Right atrium auricular region (tissue), 2 donors: ENCODE measurements at places on chromosomes 12 and 14.

DNA sequence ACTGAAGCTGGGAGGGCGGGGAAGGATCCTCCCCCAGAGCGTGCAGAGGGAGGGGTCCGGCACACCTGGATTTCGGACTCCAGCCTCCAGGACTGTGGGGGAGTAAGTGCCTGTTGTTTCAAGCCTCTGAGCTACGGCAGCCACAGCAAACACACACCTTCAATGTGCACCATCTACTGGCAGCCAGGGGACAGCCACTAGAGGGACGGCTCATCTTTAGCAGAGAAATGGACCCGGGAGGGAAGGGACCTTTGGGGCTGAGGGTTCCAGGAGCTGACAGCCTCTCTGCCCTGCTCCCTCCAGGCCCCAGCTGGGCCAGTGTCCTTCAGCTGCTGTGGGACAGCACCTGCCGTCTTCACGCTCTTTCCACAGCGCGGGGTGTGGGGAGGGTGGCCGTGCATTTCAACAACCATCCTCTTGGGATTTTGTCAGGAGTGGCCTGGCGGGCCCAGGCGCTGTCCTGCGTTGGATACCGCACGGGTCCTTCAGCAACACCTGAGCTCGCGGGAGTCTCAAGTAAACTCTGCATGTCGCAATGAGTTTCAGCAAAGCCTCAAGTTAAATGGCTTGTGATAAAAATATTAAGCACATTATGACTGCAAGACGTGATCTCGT lies 209.2 kb upstream of the C14orf180 start:
- no peak for DNase-seq

- no peak for DNase-seq
These were observed 171.9 kb downstream of the RGS6 start for GRCh38 chr14:72104011-72104613.

GRCh38 chr14:24734917-24735500 lies 101.0 kb upstream of the GZMB start:
- DNase-seq: no peak

GRCh38 chr12:29053567-29053966 lies 95.5 kb upstream of the FAR2 start:
- DNase-seq: no peak

DNA sequence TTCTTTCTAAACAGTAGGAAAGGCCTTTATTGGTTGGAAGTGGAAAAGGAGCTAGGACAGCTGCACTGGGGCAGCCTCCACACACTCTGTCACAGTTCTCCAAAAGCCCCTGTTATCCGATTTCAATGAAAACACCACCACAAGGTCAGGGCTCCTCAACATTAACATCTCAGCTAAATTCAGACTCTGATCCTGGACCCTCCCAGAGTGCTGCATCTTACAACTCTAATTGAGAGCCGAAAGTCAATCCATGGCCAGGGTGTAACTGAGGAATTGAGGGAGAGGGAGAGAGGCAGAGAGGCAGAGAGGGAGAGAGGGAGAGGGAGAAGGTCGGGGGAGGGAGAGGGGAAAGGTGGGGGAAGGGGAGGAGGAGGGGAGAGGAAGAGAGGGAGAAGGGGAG lies 32.1 kb downstream of the DICER1 start:
- no peak for DNase-seq

- DNase-seq: peak; percentile 38
These were observed 324.4 kb upstream of the RTL1 start for GRCh38 chr14:101227611-101228594.

- DNase-seq: no peak
These were observed 33.1 kb downstream of the FZD10 start for GRCh38 chr12:130195369-130195768.

DNA sequence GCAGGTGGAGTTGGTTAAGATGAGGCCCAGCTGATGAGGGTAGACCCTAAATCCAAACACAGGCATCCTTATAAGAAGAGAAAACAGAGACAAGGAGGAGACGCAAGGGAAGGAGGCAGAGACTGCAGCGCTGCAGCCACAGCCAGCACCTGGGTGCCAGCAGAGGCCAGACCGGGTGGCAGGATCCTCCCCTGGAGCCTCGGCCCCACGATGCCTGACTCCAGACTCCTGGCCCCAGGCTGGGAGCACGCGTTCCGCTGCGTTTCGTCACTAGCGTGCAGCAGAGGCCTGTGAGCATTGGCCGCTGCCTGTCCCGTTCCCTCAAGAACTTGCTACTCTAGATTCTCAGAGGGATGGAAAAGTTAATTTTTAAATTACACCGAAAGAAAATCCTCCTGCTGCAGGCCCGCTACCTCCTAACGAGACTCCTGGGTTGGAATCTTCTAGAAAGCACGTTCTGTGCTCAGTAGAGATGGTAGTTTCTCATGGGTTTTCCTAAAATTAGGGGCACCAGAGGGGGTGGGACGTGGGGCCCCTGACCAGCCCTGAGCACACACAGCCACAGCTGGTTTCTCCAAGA lies 57.7 kb upstream of the FBRSL1 start:
- no peak for DNase-seq

DNA sequence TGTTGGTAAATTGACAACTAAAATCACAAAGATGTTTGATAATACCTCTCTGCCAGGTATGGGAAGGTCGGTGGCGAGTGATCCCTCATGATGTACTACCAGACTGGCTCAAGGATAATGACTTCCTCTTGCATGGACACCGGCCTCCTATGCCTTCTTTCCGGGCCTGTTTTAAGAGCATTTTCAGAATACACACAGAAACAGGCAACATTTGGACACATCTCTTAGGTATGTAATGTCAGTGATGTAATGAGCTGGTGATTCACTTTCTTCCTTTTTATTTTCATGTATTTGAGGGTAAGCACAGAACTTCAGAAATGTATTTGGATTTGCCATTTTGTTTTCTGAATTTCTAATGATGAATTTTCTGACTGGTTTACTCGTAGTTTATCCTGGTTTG lies 42.6 kb upstream of the LRTM2 start:
- no peak for DNase-seq

DNA sequence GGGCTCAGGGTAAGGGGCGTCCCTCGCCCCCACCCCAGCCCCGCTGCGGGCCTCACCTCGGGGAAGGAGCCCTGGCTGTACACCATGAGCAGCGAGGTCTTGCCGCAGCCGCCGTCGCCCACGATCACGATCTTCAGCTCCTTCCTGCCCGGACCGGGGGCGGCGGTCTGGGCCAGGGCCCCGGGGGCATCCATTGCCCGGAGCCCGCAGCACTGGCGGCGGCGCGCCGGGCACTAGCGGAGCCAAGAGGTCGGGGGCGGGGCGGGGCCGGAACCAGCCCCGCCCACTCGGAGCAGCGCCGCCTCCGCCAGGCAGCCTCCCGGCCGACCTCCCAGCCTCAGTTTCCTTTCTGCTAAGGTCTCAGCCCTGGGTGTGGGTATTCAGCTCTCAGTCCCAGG lies at the start of gene RHOF:
Gene RHOF, minus strand, starts transcription at position 249 of the 398 bp plus-strand sequence. Its CDS starts 55 bp downstream, at position 194.
- DNase-seq: no peak

- DNase-seq: no peak
These were observed 52.7 kb downstream of the FOXN3 start for GRCh38 chr14:89364316-89364715.

DNA sequence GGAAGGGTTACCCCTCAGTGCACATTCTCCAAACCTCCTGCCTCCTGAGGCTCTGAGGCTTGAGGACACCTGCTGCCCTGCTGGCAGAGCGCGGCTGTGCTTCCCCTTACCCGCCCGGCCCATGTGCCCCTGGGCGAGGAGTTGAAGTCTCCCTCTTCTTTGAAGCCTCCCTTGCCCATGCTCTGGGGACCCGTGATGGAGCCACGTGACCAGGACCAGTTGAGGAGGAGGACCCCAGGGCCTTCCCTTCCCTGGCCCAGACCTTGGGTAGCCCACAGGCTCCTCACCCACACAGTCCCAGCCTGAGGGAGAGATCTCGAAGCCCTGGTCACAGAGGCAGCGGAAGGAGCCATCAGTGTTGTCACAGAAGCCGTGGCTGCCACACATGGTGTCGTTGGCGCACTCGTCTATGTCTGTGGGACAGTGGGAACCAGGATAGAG lies 12.9 kb downstream of the ISCA2 start:
- no peak for DNase-seq

DNA sequence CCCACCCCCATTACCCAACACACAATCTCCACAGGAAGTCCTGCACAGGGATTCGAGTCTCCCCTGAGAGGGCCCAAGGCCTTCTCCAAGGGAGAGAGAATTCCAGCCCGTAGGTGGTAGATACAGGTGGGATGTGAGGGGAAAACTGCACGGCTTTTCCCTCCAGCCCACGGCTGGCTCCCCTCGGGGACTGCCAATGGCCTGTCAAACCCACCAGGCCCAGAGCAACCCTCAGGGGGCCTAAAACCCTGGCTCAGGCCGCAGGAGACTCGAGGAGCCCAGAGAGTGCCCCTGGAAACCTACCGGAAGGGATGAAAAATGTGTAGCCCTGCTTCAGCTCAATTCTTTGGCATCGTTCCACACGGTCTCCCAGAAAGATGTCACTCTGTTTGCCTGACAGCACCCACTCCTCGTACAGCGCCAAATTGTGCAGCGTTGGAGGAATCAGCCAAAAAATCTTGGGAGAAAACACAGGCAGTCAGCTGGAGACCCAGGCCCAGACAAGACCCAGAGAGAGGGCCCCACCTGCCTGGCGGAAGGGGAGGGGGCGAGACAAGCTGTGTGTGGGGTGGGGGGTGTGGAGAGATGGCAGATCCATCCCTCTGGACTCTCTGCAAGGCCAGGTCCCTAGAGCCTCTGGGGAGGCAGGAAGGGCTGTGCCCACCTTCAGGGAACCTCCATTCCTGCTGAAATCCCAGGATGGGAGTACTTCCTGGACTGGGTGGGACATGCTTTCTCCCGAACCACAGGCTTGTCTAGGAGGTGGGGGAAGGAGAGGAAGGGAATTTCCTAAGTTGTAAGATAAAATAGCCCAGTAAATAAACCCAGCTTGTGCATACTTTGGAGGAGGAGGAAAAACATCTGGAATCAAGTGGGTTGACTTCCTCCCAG lies 48.1 kb downstream of the KDM2B start:
- no peak for DNase-seq

GRCh38 chr14:23513005-23513817 lies 38.4 kb downstream of the ZFHX2 start:
- no peak for DNase-seq

DNA sequence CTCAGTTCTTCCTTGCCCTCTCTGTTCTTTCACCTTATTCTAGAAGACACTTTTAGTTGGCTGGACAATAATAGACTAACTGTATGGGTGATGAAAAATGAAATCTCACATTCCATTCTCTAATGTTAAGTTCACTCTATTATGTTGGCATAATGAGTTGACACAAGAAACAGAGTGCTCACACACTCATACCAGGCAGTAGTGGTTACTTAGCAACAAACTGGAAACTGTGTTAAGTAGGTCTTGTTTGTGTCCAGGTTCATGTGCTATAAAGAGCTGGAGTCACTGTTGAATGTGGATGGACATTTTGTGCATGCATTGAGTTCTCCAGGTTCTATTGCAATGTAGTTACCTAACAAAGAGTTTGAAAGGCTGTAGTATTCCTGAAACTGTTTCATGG lies 16.9 kb upstream of the PPP4R4 start:
- DNase-seq: no peak

GRCh38 chr14:93980456-93981201 lies 4.3 kb upstream of the ASB2 start:
- peak; percentile 73 for DNase-seq

DNA sequence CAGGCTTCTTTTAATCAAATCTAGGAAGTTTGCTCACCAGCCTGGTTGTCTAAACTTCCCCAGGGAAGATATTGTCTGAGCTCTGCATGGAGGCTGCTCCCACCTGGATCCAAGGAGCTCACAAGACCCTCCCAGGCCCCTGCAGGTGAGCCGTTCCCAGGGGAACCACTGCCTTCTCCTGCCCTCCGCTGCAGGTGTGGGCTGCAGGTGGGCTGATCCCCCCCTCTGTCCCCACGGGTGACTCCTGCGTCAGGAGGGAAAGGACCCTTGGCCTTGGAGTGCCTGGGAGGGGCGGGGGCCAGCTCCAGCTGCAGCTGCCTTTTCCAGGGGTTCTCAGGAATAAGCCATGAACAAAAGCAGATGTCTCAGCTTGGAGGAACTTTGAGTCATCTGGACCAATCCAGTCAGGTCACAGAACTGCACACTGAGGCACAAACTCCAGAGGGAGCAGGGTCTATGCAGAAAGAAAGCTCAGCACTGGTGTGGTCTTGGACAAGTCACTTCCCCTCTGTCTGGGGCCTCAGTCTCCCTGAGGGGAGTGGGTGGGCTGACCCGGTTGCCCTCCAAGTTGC lies 246.6 kb upstream of the RTL1 start:
- no peak for DNase-seq

GRCh38 chr12:65343801-65344200 lies 65.3 kb downstream of the MSRB3 start:
- DNase-seq: no peak

- DNase-seq: no peak
These were observed 1122.1 kb upstream of the SEL1L start for GRCh38 chr14:82655770-82656169.

DNA sequence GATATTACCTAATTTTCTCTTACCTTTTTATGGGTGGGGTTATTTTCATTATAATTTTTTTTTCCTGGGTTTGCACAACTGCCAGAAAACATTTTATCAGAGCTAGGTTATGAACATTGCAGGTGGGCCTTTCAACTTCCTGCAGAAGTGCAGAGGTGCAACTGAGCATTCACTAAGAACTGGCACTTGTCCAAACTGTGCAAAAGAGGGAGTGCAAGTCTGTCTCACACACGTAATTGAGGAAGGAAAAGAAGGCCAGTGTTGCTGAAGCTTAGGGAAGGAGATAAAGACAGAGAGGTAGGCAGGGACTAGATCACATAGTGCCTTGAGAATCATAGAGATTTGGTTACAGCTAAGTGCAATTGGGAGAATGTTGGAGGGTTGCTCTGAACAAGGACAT lies 14.1 kb upstream of the AMN1 start:
- DNase-seq: no peak

DNA sequence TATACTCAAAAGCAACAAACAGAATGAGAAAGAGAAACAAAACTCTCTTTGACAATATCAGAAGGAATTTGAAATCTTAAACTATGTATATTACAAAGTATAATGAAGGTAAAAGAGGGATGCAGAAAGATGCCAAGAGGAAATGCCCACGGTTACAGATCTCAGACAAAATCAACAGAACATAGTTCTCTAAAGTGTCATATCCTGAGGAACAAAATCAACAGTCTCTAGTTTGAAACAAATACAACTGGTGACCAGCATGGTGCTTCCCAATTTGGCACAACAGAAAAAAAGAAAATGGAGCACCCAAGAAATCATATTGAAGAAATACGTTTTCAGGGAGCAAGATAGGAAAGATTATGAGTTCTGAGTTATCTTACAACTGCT lies 116.5 kb downstream of the METTL25 start:
- DNase-seq: no peak
